Upper lobe of right lung (tissue), 1 donor: ENCODE measurements at places on chromosomes 1 and 21.

GRCh38 chr1:51851882-51852396, 26.6 kb downstream of the NRDC start:
- no peak for DNase-seq
- H3K27me3 ChIP-seq, result no peaks in the 10 kb centered on the region
- no peak overlapping the region for H3K27ac ChIP-seq
- H3K36me3 ChIP-seq, result peaks cover 10% of the 10 kb centered on the region
- no peak overlapping the region for H3K4me3 ChIP-seq

DNA sequence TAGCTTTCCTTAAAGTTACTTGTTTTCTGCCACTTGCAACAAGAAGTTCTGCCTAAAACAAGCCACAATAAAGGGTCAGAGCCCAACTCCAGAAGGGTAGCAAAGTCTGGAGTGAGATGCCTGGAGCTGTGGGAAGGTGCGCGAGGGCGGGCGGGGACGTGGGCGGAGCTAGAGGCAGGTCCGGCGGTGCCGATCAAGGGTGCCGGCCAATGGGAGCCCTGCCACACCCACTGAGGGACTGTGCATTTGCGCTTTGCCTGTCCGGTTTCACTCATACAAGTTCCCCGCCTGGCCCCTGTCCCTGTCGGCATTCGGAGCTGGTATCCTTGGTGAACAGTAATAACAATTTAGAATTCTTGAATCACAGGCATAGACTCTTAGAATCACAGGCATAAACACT, 732.4 kb downstream of the MATN1 start:
- H3K4me1 ChIP-seq, result no peaks in the 10 kb centered on the region
- H3K4me3 ChIP-seq, result no peak overlapping the region
- no peak overlapping the region for H3K27ac ChIP-seq
- no peaks in the 10 kb centered on the region for H3K27me3 ChIP-seq
- no peaks in the 10 kb centered on the region for H3K36me3 ChIP-seq
- no peak for DNase-seq

GRCh38 chr1:78603206-78603605, 17.0 kb upstream of the IFI44L start:
- H3K4me1 ChIP-seq, result no peaks in the 10 kb centered on the region
- no peaks in the 10 kb centered on the region for H3K27me3 ChIP-seq
- no peak for DNase-seq
- H3K27ac ChIP-seq, result no peak overlapping the region
- H3K36me3 ChIP-seq, result no peaks in the 10 kb centered on the region

DNA sequence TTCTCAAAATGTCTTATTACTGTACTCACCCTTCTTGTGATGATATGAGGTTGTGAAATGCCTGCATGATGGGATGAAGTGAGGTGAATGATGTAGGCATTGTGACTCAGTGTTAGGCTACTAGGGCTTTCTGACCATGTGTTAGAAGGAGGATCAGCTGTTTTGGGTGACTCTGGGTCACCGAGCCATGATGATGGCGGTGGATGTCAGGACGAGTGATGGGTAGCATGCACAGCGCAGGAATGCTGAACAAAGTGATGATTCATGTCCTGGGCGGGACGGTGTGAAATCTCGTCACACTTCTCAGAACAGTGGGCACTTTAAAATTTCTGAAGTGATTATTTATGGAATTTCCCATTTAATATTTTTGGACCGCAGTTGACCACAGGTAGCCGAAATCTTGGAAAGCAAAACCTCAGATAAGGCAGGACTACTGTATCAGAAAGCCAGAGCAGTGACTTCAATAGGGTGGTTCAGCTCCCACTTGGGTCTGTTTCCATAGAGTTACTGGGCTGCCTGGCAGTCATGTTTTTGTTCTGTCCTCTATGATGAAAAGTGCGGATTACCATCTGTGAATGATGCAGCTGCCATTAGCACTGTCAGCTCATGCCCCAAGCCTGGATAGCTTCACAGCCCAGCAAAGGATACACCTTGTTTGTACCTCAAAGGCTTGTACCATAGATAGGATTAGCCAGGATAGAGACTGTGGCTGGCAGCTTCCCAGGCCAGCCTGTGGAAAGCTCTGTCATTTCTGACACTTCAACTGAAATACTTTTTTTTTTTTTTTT, 26.6 kb downstream of the IL6R start:
- H3K4me3 ChIP-seq, result no peak overlapping the region
- peaks cover 49% of the 10 kb centered on the region for H3K4me1 ChIP-seq
- no peaks in the 10 kb centered on the region for H3K27me3 ChIP-seq
- peak overlapping the region; percentile 30 for H3K27ac ChIP-seq
